ENCODE measurements at places on chromosomes 3 and 15. TPM values are rescaled to one million over a fixed set of nuclear protein-coding genes. Genes with fewer than 3 reads are reported as not detected.

DNA sequence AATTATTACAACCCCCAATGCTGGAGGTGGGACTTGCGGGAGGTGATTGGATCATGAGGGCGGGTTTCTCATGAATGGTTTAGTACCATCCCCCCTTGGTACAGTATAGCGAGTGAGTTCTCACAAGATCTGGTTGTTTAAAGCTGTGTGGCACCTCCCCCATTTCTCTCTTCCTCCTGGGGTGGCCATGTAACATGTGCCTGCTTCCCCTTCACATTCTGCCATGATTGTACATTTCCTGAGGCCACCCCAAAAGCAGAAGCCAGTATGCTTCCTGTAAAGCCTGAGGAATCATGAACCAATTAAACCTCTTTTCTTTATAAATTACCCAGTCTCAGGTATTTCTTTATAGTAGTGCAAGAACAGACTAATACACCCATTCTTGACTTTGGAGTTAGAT lies 20.3 kb upstream of the PROK2 start:
- DNase-seq, result no peak

GREM1 gene
- total RNA-seq, result 0.12 TPM

FSIP1 gene
- total RNA-seq, result 2.1 TPM

PLSCR5 gene
- not detected for total RNA-seq

SLC22A14 gene
- not detected for total RNA-seq
